ENCODE measurements at places on chromosomes 7 and 10. TPM values are rescaled to one million over a fixed set of nuclear protein-coding genes. Genes with fewer than 3 reads are reported as not detected.

- peak; percentile 61 for DNase-seq
These were observed at the start of gene ELN for GRCh38 chr7:74027683-74028320. Gene ELN (plus strand): TSS chr7:74028173. CDS start chr7:74028188, 15 bp downstream.

DNA sequence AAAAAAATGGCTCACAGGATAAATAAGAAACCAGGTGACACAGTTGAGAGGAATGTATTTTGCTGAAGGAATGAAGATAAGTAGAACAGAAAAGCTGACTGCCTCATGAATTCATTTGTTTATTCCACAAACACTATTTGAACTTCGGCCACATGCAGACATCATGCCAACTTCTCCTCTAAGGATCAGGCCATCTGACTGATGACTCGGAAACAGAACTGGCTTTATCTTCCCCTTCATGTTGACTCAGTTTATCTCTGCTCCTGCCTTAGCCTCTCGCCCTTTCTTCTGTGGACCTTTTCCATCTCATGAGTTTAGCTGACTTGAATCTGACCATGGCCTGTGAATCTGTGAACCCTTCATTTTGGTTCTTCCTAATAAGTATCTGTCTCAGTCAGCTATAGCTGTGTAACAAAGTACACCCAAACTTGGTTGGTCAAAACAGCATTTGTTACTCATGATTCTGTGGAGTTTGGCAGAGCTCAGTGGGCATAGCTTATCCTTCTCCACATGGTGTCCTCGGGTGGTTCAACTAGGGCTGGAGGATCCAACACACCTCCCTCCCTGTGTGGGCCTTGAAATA lies 44.0 kb upstream of the GRID1 start:
- peak; percentile 71 for DNase-seq

DNA sequence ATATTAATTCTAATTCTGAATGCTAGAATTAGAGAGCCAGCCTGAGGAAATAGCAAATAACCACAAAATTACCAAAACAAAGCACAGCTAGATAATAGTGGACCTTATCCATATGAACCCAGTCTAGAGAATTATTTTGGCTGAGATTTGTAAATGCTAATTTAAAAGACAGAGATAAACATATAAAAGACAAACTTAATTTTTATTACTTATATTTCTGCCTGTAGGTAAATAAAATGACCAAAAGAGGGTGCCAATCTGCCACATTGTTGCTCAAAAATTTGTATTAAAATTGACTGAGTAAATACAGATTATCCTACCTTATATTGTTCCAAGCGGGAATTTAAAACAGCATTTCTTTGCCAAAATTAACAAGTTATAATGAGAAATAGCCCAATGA lies 20.2 kb downstream of the RTKN2 start:
- DNase-seq: no peak

DNA sequence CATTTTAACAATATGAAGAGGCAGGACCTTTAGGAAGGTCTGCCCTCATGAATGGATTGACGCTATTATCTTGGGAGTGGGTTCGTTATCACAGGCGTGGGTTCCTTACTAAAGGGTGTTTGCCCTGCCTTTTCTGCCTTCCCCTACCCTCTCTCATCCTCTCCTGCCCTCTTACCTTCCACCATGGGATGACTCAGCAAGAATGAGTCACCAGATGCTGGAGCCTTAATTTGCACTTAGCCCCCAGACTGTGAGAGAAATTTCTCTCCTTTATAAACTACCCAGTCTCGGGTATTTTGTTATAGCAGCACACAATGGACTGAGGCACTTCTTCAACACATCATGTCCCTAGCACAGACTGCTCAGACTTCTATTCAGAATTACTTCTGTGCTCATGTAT lies 31.4 kb upstream of the ZNF32 start:
- no peak for DNase-seq

DNA sequence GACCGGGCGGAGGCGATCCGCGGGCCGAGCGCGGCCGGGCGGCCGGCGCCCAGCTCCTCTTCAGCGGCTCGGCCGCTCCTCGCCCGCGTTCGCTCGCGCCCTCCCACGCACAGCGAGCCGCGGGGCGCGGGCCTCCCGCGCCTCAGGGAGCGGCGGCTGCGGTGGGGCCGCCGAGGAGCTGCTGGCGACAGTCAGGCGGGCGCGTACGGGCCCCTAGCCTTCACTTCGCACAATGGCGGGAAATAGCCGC lies at the start of gene MCMBP:
Gene MCMBP (minus strand): TSS at position 234 of the 250 bp plus-strand sequence. CDS start 259 bp downstream, outside the sequence.
- DNase-seq: no peak

DNA sequence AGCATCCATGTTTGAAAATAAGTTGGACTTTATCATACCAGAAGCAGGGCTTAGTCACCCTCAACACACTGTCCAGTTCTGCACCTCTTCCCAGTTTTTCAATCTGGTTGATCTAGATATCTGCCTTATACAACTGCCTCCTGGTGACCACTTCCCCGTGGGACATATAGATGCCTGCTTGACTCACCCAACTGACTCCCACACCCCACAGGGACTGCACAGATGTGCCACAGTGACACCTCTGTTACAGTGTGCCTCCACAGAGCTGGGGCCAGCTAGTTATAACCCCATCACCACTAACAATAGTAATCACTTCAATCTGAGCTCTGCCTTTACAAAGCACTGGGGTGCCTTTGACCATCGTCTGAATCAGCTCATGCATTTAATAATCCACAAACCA lies 82.6 kb upstream of the AOAH start:
- DNase-seq: no peak

- DNase-seq: peak; percentile 78
These were observed 48.5 kb upstream of the OSBPL3 start for GRCh38 chr7:25028370-25029021.

DNA sequence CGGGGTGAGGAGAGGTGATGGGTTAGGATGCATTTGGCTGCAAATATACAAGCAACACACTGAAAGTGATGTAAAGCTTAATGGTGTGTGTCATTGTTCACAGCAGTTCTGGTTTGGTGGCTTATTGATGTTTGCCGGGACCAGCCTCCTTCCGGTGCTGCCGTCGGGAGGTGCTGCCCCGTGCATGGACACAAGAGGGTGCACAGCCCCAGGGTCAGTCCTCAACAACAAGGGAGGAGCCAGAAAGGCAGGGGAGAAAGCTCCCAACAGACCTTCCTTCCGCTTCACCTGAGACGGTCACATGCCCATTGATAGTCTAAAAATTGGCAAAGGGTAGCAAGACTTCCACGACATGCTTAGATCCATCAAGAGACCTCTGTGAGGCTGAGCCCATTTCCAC lies 9.5 kb downstream of the RNF32 start:
- peak; percentile 79 for DNase-seq

GRCh38 chr10:88608052-88608732 lies 21.6 kb downstream of the LIPJ start:
- DNase-seq: no peak

- no peak for DNase-seq
These were observed 41.0 kb downstream of the WDFY4 start for GRCh38 chr10:48725708-48726107.

- DNase-seq: no peak
These were observed 89.5 kb upstream of the ACBD5 start for GRCh38 chr10:27330074-27330473.

- DNase-seq: no peak
These were observed 52.6 kb upstream of the TRUB1 start for GRCh38 chr10:114885443-114885842.

GRCh38 chr10:103793429-103793828 lies 61.9 kb downstream of the SH3PXD2A start:
- no peak for DNase-seq

DNA sequence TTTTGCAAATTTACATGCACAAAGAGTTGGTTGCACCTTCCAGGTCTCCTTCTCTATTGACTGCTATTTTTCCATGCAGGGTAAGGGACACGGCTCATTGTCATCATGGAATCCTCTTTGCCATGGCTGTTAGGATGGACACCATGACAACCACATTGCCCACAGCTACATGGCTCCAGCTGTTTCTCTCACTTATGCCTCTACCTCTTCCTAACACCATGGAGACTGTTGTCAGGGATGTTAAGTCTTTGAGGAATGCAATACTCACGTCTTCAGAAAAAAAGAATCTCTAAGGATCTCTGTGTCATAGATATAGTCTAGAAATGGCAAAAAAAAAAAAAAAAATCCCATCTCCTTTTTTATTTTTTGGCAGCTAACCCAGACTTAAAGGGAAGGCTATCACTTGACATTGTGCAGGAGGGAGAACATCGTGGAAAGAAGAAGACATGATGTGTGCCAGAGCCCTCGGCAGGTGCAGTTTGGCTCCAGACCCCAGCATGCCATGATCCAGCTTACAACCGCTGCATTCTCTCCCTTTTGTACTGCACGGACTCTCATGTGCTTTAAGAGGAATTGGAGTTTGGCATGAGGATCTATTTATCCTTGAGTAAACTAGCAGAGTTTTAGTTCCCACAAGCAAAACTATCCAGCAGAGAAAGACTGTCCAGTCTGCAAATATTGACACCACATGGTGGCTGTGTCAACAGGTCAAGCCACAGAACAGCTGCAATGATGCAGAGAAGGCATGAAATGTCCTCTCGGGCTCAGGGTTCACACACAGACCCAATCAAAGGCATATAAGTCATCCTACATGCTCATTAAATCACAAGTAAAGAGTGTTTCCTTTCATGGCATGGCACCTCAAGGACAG lies 70.8 kb downstream of the FRMD4A start:
- DNase-seq: no peak

DNA sequence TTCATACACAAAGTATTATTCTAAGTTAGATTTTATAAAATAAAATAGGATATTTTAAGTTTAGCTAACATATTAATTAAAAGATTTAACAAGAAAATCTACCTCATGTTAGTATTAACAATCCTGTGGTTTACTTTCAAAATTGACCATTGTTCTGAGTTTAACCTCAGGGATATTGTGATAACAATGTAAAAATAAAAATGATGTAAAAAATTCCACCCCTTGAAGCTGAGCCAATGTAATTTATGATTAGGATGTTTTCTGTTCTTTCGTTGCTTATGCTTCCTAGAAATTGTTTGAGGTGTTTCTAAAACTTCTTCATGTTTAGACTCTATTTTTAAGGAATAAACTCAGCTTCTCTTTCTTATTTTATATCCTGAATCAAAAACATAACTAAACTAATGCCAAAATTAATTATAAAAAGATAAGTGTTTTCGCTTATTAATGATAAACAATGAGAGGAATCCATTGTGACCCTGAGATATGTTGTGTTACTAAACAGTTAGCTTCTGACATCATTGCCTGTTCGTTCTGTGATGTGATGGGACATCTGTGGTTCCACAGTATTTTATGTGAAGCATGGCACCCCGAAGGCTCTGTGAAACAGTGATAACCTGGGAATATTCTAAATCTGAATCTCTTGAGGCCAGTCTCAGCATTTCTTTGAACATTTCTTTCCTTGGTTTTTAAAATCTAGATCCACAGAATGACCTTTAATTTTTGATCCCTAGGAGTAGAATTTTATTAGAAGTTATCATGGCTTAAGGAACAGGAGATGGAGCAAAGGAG lies 340.8 kb downstream of the ARL4A start:
- no peak for DNase-seq

DNA sequence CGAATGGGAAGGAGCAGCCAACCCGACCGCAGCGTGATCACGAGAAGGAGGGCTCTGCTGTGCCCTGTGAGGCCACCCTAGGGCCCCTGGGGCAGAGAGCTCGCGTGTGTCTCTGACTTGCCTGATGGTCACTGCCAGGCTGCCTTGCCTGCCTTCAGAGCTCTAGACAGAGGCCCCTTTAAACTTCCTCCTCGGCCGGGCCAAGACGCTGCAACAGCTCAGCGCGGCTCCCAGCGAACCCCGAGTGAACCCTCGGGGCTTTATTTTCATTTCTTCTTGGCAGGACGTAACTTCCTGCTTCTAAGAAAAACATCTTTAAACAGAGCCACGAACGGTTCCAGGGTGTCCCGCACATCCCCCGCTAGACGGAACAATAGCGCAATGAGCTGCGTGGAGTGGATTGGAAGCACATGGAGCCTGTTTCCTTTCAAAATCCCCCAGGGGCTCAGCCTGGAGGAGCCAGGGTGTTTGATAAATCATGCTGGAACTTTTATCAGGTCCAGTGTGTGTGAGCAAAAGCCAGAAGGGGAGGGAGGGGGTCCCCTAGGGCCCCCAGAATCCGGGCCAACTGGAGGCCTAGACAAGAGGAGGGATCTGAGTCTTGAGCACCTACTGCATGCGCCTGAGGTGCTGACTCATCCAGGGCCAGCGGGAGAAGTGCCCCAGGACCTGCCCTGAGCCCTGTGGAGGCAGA lies 134.1 kb upstream of the GDF10 start:
- no peak for DNase-seq

- DNase-seq: no peak
These were observed 65.1 kb upstream of the BET1 start for GRCh38 chr7:94069162-94069739.

DNA sequence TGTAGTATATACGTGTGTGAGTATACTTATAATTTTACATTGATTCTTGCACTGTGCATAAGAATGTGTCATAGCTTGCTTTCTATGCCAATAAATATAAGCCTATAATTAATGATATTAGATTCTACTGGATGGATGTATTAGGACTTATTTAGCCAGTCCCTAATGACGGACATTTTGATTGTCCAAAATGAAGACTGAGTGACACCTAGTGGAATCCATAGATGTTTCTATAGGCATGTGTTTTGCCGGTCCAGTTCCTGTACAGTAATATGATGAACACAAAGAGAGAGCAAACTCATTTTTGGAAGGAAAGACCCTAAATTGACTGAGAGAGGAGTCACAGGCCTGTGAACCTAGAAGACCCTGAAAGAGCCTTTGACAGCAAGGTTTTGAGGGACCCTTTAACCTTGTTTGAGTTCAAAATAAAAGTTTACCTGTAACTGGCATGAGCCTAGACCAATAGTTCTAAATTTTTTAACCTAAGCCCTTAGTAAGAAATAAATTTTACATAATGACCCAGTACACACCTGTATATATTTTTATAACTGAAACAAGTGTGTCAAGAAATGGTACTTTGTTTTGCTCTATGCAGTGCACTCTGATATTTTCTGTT lies 42.4 kb upstream of the AGBL3 start:
- no peak for DNase-seq

GRCh38 chr7:113561446-113561845 lies 357.4 kb downstream of the PPP1R3A start:
- no peak for DNase-seq

DNA sequence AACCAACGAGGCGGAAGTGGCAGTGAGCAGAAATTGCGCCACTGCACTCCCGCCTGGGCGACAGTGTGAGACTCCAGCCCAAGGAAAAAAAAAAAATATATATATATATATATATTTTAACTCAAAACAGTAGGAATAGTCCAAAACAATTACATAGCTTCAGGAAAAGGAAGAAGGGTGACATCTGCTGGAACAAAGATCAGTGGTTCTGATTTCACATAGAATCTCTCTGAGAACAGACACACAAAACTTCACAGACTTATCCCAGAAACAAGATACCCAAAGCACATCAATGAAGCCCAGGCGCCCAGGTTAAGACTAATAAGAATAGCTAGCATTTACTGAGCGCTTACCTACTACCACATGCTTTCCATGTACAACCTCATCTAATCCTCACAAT lies 45.0 kb downstream of the DNMBP start:
- no peak for DNase-seq

GRCh38 chr7:64885520-64886240 lies 17.4 kb upstream of the ZNF273 start:
- DNase-seq: no peak

SFTPA1 gene
- total RNA-seq: 1.4 TPM

GIGYF1 gene
- 39.3 TPM for total RNA-seq

GNGT1 gene
- not detected for total RNA-seq

FAM25G gene
- total RNA-seq: not detected

DNAJC12 gene
- 12.5 TPM for total RNA-seq

CPVL gene
- not detected for total RNA-seq

IPMK gene
- total RNA-seq: 4.1 TPM

PRPS1L1 gene
- not detected for total RNA-seq

KIFBP gene
- total RNA-seq: 16.9 TPM

All from stomach (tissue), 19 donors.